ENCODE measurements at places on chromosomes 2 and 18. TPM values are rescaled to one million over a fixed set of nuclear protein-coding genes. Genes with fewer than 3 reads are reported as not detected.

The RAD51AP2 gene
- not detected for polyA plus RNA-seq

The RAB6C gene
- not detected for polyA plus RNA-seq

The CHST9 gene
- polyA plus RNA-seq = not detected

The ALPI gene
- not detected for polyA plus RNA-seq

The EFR3B gene
- polyA plus RNA-seq = 0.07 TPM

The CYRIA gene
- 0.18 TPM for polyA plus RNA-seq

The CROCC2 gene
- not detected for polyA plus RNA-seq

The KCNE4 gene
- not detected for polyA plus RNA-seq

The TSPYL6 gene
- polyA plus RNA-seq = not detected

The GULP1 gene
- not detected for polyA plus RNA-seq

The WNT6 gene
- polyA plus RNA-seq = not detected

The SLC14A1 gene
- polyA plus RNA-seq = 3.6 TPM

The SERPINB13 gene
- not detected for polyA plus RNA-seq

The DOK6 gene
- polyA plus RNA-seq = 0.15 TPM

The CAPN14 gene
- 0.36 TPM for polyA plus RNA-seq

DNA sequence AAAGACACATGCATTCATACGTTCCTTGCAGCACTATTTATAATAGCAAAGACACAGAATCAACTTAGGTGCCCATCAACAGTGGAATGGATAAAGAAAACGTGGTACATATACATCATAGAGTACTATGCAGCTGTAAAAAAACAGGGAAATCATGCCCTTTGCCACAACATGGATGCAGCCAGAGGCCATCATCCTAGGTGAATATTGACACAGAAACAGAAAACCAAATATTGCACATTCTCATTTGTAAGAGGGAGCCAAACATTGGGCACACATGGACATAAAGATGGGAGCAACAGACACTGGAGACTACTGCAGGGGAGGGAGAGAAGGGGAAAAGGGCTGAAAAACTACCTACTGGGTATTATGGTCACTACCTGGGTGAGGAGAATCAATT lies 73.5 kb downstream of the SESTD1 start:
- no peak for DNase-seq

DNA sequence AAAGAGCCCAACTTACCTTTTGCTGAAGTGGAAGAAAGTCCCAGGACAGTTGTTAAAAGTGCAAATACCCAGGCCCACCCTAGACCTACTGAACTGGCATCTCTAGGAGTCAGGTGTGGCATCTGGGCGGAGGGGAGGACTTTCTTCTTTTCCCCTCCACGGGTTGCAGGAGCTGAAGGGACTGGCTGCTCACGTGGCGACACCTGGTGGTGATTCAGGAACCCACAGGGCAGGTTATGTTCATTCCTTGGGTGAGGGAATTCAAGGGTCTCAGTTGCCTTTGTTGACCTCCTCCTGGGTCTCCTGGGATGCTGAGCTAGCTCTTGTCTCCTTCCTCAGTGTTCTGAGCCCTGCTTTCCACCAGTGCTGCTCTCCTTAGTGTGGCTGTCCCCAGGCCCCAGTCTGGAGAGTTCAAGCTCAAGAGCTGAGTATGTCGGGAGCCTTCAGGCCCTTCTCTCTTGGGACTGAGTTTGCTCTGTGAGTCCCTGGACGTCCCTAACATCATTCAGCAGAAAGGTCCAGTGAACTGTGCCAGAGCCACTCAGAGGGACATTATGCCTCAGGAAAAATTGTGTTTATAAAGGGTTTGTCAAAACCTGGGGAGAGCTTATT lies 56.9 kb downstream of the DYSF start:
- DNase-seq = peak; percentile 69

DNA sequence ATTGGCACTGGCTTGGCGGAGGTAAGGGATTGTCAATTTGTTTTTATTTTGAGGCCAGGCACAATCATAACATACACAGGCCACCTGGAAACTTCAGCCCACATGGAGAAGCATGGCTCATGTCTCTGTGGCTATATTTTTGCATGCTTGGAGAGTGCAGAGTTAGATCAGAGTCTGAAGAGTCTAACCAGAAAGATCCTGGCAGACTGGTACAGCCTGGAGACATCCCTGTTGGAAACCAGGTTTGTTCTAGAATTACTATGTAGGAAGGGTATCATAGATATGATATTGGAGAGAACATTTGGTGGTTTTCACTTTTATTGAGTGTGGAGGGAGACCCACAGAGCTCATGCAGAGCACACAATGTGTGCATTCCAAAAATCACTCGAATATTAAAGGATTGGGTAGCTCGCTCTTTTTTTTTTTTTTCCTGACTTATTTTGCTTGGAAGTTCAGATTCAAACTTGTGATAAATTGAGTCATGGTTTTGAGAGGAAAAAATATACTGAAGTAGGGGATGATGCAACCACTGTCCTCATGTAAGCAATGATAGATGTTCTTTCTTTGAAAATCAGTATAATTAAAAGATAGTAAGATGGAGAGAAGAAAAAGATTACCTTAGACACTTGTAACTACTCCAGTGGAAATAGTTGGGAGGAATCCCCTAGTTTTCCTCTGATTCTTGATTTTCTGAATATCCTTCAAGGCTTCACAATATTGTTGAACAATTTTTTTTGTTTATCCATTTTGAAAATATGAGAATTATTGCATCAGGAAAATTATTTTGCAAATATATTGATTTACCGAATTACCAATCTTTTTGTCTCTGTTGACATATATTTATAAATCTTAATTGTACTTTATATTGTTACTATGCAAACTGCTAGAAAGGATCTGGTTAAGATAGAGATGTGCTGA lies 185.7 kb upstream of the ZEB2 start:
- DNase-seq = no peak

GRCh38 chr18:2192562-2192961 lies 378.7 kb downstream of the METTL4 start:
- DNase-seq = no peak

- no peak for DNase-seq
Observed at GRCh38 chr2:191705701-191706100, 27.8 kb downstream of the NABP1 start.

- DNase-seq = no peak
Observed at GRCh38 chr2:78202366-78202765, 680.2 kb upstream of the LRRTM4 start.

DNA sequence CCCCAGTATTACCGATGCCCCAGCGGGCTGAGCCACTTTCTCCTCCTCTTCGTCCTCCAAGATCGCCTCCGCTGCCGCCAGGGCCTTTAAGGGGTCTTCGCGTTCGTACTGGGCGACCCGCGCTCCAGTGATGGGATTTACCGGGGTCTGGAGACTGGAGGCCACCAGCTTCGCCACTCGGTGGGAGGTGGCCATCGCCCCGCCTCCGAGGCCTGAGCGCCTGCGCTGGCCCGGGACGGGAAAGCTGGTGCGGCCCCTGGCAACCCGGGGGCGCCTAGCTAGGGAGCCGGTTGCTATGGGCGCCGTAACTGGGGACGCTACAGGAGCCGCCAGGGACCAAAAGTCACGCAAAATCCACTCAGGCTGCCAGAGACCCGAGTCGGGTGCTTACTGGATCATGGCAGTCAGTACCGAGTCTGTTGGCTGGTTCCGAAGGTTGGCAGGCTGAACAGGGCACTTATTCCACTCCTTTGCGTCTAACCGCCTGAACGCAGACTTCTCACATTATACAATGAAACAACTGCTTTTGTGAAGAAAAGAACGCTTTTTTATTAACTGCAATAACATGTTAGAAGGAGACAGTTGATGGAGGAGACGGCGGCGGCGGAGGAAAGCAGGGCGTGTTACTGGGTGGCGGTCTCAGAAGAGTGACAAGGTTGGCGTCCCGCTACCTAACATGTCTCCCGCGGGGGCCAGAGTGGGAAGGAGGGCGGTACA lies at the start of gene FAM161A:
Gene FAM161A, minus strand, starts transcription at position 214 of the 717 bp plus-strand sequence. Its CDS starts 19 bp downstream, at position 195.
- peak; percentile 70 for DNase-seq

DNA sequence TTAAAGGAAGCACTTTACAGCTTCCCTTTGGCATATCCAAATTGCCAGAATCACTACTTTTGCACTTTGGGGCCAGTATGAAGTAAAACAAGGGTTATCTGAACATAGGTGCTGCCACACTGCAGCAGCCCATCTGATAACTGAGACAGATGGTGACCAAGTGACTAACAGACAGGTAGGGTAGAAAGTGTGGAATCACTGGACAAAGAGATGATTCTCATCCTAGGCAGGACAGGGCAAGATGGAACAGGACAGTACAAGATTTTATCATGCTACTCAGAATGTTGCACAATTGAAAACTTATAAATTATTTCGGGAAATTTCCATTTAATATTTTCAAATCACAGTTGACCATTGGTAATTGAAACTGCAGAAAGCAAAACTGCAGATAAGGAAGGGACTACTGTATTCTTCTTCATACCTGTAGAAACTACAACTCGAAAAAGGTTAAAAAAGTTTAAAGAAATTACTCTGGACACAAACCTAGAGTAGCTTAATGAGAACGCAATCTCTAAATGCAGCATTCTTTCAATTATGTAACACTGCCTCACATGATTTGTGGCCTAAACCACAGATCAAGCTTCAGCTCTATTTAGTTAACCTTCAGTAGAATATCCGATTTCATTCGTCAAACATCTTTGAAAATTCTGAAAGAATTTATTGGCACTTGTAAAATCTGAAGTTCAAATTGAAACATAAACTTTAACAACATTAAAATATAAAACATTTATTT lies 31.4 kb downstream of the HEATR5B start:
- DNase-seq = no peak

DNA sequence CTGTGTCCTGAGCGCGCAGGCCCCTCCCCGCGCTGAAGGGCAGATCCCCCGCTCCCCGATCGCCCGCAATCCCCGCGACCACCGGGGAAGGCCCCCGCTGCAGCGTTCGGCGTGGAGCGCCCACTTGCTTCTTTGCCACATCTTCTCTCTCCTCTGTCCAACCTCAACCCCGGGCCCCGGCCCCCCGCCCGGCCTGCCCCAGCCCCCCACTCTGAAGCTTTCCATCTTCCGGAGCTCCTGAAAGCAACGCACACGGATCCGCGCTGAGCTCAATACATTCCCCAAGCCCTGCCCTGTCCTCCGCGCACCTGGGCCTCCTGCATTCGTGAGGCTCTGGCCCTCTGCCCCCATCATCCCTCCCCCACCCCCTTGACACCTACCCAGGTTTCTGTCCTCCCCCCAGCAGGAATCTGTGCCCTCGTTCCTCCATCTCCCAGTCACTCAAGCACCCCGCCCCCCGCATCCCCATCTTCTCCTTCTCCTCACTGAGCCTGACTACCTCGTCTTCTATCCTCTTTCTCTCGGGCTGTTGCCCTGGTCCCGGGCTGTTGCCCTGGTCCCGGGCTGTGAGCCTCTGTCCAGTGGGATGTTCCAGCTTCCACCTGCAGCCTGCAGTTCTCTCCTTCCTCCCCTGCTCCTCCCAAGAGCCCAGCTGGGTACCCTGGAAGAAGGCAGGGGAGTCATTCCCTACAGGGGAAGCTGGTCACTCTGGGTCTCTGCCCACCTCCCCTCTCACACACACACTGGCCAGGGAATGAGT lies 7.8 kb downstream of the SPEG start:
- DNase-seq = no peak

- DNase-seq = no peak
Observed at GRCh38 chr2:19728125-19728524, 173.7 kb downstream of the TTC32 start.

GRCh38 chr2:28098501-28099225 lies 208.1 kb downstream of the BABAM2 start:
- DNase-seq = no peak

DNA sequence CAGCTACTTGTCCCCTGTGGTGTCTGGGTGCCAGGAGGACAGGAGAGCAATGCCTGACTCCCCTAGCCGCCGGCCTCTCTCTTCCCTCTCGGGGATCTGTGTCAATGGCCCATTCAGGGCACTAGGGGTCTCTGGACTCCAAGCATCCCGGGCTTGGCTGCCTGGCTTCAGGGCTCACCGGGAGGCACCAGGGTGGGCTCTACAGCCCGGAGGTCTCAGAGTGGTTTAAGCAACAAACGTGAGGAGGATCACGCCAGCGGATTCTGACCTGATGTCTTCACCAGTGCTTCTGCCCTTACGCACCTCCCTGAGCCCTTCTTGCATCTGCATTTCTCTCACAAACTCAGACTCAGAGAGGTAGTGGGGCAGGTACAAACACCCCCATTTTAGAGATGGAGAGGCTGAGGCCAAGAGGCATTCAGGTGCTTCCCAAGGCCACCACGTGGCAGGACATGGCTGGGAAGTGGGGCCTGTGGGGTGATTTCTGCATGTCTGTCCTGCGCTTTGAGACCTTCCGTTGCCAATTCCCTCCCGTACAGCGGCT lies 243.0 kb downstream of the CELF4 start:
- peak; percentile 17 for DNase-seq

DNA sequence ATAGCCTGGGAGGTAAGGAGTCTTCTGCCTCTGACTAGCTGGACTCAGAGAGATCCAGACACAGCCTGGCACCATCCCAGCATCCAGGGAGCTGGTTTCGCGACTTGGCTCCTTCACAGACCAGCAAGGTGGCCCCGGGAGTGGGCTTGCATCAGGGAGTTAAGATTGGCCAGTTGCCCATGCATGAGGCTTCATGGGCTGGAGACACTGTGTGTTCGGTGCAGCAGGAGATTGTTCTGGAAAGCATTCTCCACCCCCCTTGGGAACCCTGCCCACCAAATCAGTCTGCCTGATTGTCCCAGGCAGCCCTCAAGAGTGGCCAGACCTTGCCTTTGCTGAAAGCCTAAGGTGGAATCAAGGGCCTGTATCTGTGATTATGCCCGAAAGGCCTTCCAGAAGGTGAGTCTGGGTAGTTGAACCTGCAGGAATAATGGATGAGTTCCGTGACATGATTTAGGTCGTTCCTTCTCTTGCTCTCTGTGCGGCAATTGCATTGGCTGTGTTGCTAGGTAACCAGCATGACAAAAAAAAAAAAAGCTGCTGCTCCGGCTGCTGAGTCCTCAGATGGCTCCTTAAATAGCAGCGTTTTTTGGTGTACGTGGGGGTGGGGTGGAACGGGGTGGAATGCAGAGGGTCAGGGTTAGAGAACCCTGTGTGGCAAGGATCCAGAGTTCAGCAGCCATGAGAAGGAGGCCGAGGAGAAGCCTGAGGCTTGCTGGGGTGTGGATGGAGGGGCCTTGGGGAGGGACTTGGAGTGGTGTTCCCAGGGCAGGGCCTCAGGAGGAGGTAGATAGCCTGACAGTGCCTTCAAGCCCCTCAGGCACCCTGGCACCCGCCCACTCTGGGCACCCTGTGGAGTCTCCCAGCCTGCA lies 93.0 kb upstream of the MCFD2 start:
- no peak for DNase-seq

GRCh38 chr18:48855422-48856377 lies 95.1 kb downstream of the SMAD7 start:
- DNase-seq = no peak

- DNase-seq = no peak
Observed at GRCh38 chr2:182943339-182943738, 76.9 kb upstream of the FRZB start.

DNA sequence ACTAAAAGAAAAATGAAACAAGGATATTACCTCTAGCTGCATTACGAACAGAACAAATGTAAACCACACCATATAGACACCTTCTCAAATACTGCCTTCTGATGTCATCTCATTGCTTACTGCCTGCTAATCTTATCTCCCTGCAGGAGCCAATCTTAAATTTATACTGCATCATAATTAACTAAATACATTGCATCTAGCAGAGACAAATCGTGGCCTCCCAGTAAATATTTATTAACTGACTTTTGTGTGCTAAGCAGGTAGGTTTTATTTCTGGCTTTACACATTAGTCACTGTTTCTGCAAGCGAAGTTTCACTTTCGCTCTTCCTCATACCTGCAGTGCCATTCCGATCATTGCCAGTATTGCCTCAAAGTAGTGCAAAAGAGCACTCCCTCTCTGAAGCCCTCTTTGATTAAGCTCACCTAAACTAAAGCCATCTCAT lies 67.5 kb downstream of the SPATS2L start:
- peak; percentile 52 for DNase-seq

All from CD4-positive, alpha-beta memory T cell (primary cell).